NCI-H1092 (cell line): ENCODE measurements at places on chromosomes 2 and 18.

DNA sequence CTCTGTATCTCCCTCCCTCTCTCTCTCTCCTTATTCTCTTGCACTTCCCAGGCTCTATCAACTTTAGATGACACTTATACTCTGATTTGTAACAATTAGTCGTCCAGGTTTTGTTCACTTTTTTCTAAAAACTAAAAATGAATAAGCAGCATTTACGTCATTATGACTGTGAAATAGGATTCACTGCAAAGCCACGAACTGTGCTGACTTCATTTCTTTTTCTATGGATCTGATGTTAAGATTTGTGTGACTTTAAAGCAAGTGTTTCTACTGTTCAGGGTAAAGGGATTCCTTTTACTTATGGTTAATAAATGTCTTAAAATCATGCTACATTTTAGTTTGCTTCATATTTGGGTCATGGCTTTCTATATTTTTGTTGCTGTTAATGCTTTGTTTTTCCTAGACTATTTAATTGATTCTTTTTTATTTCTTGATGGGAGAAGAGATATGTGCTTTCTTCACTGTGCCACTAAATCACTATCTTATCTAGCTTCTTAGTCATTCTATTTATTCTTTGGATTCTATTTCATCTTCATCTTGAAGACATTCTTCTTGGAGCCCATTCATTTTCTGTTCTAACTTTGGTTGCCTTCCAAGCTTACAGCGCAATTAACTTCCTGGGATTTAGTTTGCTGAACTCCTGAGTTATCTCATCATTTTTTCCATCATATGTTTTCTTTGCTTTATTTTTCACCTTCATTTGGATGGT, 480.4 kb upstream of the TRIB2 start:
- DNase-seq: no peak

DNA sequence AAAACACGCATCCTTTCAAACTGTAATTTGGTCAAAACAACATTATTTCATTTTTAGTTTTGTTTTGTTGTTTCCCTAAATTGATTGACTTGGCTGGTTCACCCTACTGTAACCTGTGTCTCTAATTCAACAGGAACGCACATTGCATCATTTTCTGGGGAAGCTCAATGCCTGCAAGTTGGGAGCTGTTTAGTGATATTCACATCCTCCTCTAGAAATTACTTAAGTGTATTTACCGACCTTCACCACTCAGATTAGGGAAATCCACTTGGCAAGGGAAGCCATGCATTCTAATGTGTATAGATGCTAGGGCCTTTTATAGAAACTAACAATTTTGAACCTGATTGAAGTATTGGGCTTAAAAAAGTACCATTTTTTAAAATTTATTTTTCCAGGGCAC, 7.3 kb upstream of the TPO start:
- DNase-seq: no peak

GRCh38 chr2:23940718-23941620, 706 bp downstream of the UBXN2A start:
- DNase-seq: no peak

- DNase-seq: no peak
These were observed 104.3 kb downstream of the SRBD1 start for GRCh38 chr2:45506756-45507155.

DNA sequence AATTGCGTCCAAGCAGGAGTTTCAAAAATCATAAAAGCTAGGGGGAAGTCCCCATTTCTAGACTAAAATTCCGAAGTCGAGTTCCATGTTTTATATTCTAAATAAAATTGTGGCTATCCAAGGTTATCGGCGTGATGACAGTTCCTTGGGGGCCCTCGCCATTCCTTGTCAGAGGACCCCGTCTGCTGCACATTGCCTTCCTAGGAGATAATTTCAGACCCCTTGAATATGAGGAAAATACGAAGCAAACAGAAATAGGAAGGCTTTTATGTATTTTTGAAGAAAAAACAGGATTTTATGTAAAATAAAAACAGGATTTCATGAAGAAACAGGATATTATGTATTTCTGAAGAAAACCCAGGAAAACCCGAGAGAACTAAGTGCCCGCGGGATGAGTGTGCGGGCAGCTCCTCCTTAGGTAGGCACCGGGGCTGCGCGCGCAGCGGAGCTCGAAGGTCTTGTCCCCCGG, 465 bp upstream of the PLEKHA3 start:
- DNase-seq: no peak

DNA sequence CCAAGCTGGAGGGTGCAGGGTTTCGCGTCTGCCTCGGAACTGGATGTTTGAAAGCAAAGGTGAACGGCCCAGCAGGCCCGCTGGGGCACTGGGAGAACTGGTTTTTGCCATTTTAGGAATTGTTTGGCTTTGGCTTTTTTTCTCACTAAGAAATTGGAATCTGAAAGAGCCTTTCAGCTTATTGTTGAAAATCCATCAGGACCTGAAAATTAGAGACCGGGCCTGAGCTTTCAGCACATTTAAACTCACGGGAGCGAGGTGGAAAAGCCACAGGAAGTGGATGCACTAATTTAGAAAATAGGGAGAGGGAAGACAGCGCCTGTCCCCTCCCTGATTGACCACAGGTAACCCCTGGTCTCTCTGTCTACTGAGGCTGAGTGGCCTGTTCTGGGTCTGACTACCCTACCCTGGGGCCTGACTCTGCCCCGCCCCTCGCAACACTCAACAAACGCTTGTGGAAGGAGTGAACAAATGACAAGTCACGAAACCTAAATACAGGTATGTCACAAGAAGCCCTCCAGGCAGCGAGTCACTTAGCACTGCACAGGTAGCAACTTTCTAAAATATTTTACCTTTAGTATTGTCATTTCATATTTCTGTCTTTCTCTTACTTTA, 100.3 kb upstream of the MBOAT2 start:
- DNase-seq: no peak

DNA sequence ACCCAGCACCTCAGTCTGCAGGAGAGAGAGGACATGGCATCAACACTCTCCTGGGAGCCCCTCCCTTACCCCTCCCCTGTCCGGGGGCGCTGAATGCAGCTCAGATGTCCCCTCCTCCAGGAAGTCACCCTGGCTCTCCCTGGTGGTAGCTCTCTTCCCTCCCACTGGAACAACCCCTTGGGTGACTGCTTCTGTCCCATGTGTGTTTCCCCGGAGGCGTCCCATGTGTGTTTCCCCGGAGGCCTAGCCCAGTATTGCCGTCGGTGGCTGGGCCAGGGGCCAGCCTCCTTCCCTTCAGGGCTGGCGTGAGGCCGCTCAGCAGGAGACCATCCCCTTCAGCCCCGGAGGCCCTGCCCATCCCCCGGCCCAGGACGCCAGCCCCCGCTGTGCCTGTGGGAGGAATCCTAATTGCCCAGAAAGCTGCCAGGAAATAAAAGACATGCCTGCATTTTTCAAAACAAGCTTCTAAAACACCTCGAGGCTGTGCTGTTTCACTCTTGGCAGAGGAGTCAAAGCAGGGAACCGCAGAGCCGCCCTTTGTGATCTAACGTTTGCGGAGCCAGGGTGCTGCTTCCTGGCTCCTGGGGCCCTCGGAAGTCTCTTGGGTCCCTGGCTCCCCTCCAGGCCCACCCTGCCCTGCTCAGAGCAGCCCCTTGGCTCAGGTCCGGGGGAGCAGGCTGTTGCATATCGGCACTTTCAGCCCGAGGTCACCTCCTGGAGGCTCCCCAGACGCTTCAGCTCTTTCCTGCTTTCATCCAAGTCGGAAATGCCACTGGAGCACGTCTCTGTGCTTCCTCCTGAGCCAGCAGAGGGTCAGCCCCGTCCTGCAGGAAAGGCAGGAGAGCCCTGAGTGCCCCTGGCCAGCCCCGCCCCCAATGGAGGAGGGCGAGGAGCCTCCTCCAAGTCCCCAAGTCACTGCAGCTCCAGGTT, 11.4 kb downstream of the SNED1 start:
- no peak for DNase-seq

DNA sequence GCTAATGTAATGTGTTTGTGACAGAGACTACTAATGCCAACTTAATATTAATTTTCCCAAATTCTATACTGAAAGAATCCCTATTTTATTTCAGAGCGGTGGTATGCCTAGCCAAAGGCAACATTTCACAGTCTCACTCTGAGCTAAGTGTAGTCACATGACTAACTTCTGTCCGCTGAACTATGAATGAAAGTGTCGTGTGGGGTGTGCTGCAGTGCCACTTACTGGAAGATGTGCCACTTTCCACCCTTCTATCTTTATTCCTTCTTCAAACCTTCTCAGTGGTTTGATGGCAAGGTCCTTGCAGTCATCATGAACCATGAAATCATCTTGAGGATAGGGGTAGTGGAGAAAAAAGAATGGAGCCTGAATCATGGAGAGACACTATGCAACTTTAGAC, 47.3 kb upstream of the C1D start:
- no peak for DNase-seq
